ENCODE measurements at places on chromosomes 6 and 20.

- no peak for DNase-seq
Measured at GRCh38 chr6:36822506-36823269, 16.6 kb downstream of the CPNE5 start.

DNA sequence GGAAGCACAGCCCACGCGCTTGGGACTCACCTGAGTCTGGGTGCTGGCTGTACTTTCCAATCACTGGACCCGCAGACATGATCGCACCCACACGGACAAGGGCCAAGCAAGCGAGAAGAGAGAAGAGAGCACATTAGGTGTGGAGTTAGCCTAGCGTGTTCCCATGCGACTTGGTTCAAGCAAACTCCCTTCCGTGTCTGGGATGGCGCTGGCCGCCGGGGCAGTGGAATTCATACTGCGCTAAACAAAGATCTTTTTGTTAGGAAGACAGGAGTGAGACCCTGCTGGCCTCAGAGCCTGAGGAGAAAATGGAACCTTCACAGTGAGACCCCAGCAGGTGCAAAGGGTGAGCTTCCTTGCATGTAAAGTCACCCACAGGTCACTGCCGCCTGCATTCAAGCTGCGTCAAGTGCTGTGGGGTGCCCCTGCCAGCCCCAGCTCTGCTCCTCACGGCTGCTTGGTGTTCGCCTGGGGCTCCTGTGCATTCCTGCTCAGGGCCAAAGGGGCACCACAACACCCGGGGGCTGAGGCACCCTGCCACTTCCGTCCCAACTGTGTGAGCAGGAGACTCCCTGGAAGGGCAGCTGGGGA lies 26.4 kb downstream of the PSMG4 start:
- DNase-seq, result no peak

- peak; percentile 32 for DNase-seq
Measured at GRCh38 chr6:44680202-44680720, 292.8 kb downstream of the CDC5L start.

DNA sequence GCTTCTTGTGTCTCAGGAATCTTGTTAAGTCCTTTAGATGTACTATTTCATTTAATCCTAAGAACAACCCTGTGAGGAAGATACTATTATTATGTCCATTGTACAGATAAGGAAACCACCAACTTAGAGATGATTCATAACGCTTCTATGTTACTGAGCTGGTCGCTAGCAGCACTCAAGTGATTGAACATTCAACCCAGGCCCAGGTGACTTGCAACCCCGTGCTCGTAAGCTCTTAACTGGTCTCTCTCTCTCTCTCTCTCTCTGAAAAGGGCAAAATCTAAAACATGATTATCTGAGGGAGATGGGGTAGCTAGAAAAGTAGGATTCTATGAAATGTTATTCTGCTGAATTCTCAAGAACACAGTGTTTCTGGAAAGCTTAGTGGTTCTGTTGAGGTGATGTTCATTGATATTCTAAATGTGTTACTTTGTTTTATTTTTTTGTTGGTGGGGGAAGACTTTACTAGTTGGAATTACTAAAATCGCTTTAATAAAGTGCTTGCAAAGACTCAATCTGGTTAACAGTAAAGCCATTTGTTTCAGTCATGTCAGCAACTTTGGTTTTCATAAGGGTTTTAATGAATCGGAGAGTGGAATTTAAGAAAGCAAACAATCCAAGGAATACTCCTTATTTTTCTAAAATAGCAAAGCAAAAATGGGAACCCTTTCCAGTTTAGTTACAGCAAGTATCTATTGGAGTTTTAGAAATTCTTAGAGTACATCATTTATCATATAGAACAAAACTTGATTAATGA lies 265.0 kb upstream of the TAB2 start:
- no peak for DNase-seq

DNA sequence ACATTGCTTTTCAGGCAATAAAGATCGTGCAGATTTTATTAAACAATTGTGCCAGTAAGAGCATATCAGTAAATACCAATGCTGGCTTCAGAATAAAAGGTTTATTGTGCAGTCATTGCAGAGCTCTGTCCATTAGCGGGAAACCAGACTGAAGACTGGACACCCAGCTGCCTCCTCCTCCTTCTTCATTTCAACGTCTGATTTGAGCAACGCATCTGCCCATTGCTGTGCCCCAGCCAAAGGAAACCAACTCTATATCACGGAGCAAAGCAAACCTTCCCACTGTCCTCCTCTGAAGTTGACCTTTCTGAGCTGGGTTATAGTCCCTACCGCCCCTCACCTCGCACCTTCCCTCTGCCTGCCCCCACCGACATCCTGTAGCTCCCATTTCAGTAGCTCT lies 80.8 kb downstream of the SLC22A23 start:
- no peak for DNase-seq

- no peak for DNase-seq
Measured at GRCh38 chr20:46519471-46520068, 6.2 kb upstream of the ZNF334 start.

- no peak for DNase-seq
Measured at GRCh38 chr20:46252352-46253091, 55.8 kb downstream of the CDH22 start.

GRCh38 chr20:61723529-61724257 lies 342.0 kb downstream of the TAF4 start:
- DNase-seq, result no peak

DNA sequence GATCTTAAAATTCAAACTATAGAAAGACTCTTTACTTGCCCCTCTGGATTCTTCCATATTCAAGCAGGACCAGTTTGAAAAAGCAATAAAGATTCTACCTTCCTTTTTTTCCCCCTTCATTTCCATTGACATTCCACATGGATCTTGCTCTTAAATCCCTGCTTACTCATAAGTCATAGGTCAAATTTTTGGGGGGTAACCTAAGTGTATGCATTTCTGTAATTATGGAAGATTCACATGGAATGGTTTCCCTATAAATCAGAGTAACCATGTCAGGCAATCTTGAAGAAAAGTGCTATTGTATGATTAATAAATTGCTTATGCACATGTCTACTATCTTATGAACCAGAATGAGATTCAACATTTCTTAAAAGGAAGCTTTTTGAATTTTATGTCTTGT lies 551.0 kb downstream of the HAO1 start:
- DNase-seq, result no peak

DNA sequence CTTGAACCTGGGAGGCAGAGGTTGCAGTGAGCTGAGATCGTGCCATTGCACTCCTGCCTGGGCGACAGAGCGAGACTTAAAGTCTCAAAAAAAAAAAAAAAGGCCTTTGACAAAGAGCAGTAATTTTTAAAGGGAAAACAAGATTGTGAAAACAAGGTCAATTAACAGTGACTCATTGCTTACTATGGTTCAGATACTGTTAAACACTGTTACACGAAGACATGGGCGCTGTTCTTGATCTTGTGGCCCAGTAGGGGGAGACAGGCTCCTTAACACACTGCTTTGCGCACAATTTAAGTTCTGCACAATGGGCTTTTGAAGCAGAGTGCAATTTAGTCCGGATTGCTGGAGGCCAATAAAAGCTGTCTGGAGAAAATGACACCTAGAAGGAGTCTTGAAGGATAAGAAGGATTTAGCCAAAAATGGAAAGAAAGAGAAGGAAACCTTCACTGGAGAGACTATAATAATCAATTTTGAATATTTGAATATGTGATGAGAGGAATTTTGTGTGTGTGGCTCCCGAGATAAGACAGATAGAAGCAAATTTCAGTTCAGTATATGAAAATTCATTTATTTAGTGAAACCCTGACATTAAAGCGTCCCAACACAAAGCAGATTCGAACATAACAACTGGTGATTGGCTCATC lies 6.0 kb upstream of the LATS1 start:
- DNase-seq, result no peak

DNA sequence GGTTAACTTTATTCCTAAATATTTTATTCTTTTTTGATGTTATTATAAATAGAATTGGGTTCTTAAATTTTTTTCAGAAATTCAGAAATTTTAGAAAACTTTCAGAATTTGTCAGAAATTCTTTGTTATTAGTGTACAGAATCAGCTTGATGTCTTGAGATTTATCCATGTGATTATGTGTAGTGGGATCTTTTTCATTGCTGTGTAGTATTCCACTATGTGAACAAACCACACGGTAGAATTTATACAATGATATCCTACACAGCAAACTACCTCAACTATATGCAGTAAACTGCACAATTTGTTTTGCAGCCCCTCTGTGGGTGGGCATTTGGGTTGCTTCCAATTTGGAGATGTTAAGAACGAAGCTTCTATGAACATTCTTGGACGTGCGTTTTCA lies 43.9 kb downstream of the PACSIN1 start:
- no peak for DNase-seq

DNA sequence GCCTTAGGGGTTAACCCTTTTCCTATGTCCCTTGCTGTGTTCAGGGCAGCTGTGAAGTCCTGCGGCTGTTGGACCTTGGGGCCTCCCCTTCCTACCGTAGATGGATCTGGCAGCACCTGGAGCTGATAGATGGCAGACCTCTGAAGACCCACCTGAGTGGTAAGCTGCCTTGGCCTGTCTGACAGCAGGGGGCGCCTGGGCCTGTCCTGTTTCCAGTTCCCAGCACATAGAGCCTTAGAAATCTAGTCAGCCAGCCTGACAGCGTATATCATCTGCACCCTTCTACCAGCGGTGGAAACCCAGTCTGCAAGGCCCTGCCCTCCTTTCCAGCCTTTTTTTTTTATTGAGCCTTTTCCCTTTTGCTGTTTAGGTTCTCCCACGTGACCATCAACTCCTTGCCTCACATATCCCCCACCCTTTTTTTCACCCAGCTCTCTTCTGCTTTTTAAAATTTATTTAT lies 26.6 kb downstream of the CNBD2 start:
- peak; percentile 91 for DNase-seq

GRCh38 chr6:52377538-52378221 lies 15.7 kb downstream of the PAQR8 start:
- no peak for DNase-seq

- DNase-seq, result no peak
Measured at GRCh38 chr6:80742481-80742880, 636.0 kb downstream of the BCKDHB start.

GRCh38 chr6:42378125-42378524 lies 73.6 kb downstream of the TRERF1 start:
- DNase-seq, result no peak

- DNase-seq, result no peak
Measured at GRCh38 chr6:39072830-39073229, 24.2 kb downstream of the GLP1R start.

DNA sequence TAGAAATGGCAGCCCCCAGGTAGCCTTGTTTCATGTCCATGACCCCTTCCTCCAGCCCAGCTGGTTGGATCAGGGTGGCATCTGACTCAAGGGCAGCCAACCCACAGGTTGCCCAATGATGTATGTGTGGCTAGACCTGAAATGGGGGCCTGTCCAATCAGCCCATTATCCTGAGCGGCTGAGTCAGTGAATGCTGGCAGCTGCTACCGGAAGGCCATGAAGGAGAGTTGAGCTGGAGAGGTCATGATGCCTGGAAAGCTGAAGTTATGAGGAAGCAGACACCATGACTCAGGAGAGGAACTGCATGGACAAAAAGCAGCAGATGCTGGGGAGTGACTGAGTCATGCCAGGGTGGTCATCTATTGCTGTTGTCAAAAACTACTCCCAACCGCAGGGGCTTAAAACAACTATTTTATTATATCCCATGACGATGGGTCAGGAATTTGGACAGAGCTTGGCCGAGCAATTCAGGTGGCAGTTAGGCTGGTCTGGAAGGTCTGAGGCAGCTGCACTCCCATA lies 67.3 kb downstream of the MDGA1 start:
- DNase-seq, result no peak

DNA sequence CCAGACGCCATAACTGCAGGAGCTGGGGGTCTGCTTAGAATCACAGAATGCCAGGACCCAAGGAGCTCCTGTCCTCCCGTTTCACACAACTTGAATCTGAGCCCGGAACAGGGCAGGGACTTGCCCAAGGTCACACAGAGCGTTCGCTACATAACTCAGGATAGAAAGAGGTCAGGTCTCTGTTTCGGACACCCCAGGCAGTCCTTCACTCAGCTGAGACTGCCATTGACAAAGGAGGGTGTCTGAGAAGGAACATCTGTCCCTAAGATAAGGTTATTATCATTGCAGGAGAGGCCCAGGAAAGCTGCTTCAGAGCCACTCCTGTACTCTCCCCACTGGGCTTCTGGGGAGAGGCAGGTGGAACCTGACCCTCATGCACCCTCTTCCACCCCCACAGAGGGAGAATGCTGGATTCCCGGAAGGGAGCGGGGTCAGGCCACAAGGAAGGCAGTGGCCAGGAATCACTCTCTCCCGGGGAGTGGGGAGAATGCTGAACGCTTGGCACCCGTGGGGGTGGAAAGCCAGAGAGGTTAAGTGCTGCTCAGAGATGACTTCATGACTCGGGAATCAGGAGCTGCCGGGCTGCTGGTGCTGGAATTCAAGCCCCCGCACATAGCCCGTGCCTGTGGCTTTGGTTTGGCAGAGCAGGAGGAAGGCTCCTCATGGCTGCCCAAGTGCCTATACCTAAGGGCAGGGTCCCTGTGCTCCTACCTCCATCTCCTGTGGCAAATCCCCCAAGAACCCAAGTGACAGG lies 10.7 kb downstream of the SDC4 start:
- no peak for DNase-seq

- DNase-seq, result no peak
Measured at GRCh38 chr6:161230339-161230738, 43.5 kb downstream of the AGPAT4 start.

DNA sequence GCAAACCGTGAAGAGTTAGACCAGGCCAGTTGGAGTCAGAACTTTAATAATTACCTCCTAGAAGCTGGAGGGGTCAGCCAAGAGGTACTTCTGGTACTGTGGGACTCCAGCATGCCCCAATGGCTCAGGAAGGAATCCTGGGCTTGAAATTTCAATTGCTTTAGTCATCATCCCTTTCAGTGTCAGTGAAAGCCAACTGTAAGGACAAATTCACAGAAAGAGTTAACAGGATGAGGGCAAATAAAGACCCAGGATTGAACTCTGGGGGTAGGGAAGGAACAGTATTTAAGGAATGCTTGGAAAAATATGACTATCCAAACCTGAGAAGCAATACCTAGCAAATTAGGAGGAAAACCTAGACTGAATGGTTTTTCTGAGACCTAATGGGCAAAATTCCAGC lies 735.1 kb upstream of the MARCKS start:
- no peak for DNase-seq

DNA sequence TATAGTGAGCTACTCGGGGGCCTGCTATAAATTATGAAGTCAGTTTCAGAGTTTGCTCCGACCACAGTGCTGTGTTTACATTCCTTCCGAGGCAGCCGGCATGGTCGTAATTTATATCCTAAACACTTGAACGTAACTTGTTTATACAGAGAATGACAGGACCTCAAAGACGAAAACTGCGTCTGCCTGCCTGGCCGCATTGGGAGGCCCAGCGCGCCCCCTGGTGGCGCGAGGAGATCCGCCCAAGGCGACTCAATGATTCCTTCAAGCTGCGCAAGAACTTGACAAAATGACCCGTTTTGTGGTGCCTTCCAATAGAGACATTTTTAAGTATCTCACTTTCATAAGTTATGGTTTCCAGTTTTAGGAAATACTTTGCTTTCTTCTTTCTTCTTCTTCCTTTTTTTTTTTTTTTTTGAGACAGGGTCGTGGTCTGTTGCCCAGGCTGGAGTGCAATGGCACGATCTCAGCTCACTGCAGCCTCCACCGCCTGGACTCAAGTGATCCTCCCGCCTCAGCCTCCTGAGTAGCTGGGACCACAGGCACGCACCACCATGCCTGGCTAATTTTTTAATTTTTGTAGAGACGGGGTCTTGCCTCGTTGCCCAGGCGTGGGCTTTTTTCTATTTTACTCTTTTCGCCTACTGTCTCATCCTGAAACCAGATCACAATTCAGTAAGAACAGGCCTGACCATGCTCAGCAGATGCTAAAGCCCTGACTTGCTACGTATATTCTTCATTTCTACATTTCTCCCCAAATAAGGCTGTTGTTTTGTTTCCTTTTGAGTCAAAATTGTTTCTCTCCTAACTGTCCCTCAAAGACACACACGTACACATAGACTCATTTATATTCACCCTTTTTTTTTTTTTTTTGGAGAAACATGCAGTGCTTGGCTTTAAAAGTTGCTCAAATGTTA lies 7.8 kb downstream of the FOXF2 start:
- peak; percentile 86 for DNase-seq
